ENCODE measurements at places on chromosomes 12 and 14.

GRCh38 chr14:72822946-72823611, 70.8 kb downstream of the DPF3 start:
- peak; percentile 46 for DNase-seq

DNA sequence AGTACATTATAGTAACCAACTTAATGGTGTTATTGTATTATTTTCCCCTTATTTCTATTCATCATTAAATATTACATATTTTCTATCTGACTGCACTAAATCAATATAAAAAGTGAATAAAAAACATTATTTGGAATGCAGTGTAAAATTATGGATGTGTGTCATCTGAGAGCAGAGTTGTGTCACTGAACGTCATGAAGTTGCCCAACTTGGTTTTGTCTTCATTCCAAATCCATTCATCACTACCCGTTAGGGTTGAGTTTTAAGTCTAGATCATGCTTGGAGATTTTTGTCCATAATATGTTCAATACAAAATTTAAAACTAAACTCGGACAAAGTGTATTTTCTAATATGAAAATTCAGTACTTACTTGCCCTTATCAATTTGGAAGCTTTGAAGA, 16.1 kb downstream of the KLRF1 start:
- DNase-seq: no peak

- DNase-seq: no peak
Measured at GRCh38 chr14:54052696-54053385, 96.2 kb upstream of the BMP4 start.

GRCh38 chr14:50012644-50013043, 103.7 kb downstream of the VCPKMT start:
- no peak for DNase-seq

DNA sequence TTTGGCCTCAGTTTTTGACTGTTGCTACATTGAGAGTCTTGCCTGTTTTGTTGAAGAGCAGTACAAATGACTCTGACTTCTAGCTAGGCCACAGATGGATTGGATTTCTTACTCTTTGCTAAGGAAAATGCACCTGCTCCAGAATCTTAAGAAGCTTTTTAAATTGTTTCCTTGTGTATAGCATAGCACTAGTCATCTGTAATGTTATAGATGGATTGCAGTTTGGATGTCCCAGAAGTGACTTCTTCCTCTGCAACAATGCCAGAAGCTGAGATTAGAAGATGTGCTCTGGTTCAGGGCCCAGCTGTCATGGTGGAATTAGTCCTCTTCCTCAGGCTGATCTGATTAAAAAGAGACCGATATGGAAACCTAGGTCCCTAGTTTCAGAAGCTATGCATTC, 67.9 kb downstream of the DAAM1 start:
- no peak for DNase-seq

DNA sequence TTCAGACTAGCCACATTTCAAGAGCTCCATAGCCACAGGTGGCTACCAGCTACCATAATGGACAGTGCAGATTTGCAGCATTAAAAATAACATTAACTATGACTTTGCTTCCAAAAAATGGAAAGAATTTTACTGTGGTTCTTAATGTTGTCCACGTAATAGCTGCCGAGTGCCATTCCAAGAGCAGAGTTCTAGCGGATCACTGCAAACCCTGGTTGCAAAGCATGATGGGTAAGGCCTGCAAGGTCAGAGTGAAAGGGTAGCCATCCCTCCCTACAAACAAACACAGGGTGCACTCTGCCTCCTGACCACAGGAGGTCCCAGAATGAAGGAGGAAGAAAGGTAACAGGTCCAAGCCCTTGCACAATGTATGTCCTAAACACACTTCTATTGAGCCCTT, 157.6 kb downstream of the DPF3 start:
- peak; percentile 95 for DNase-seq

DNA sequence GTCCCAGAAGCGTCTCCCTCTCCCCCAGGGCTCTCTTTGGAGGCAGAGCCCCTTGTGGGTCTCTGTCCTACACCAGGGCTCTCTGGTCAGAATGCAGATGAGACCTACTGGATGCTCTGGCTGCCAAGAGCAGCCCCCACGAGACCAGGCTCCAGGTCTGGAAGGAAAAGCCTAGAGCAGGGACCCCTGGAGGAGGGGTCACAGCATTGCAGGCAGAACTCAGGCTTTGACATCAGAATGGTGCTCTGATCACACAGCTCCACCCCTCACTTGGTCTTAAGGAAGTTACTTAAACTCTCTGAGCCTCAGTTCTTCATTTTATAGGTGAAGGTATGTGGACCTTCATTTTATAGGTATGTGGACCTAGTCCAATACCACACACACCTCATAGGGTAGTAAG, 83.1 kb downstream of the ARL6IP4 start:
- peak; percentile 14 for DNase-seq

GRCh38 chr12:92574051-92574783, 128.6 kb upstream of the PLEKHG7 start:
- DNase-seq: peak; percentile 60

DNA sequence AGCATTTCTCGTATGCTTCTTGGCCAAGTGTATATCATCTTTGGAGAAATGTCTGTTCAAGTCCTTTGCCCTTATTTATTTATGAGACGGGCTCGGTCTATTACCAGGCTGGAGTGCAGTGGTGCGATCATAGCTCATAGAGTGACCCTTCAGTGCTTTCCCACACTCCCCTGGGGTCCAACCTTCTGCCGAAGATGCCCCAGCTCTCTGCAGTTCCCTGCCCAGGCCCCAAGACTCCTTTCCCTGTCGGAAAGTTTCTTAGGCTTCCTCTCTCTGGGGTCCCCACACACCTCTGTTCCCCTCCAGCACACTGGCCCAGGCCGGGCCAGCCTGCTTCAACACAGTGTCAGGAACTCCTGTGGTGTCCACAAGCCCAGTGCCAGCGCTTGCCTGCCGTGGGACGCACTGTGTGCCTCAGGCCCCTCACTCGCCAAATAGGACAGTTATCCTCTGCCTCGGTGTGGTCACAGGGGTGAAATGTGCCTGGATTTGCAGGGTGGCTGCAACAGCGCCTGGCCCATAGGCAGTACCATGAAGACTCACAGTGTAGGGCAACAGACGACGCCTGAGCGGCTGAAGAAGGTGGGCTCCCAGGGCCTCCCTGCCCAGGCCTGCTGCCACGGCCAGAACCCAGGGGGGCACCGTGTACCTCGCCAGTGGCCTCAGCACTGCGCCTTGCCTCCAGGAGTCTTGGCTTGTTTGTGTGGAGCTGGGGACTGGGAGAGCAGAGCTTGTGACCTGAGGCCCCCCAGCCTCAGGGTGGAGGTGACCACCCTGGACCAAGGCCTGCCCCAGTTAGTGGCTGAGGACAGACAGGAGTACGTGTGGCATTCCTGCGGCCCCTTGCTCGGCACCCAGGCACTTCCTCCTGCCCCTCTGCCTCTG, 4.9 kb upstream of the ASPG start:
- no peak for DNase-seq

DNA sequence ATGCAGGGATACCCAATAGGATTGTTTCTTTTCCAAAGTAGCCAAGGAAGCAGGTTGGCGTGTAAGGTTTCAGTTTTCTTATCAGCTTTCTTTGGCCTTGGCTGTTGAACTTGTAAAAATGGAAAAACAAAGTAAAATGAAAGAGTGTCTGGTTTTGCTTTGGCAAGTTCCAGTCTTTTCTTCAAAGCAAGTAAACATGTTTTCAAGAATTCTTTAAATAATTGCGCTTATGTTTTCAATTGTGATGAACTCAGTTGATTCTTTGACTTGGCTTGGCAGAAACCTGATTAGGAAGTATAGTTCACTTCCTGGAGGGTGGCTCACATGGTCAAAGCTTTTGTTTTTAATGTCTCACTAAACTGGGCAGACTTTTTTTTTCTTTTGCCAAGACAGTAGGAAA, 112.2 kb upstream of the USP44 start:
- no peak for DNase-seq

- no peak for DNase-seq
Measured at GRCh38 chr14:103136388-103137271, 13.4 kb downstream of the TNFAIP2 start.

GRCh38 chr12:27802511-27802910, 22.5 kb upstream of the MANSC4 start:
- DNase-seq: no peak

DNA sequence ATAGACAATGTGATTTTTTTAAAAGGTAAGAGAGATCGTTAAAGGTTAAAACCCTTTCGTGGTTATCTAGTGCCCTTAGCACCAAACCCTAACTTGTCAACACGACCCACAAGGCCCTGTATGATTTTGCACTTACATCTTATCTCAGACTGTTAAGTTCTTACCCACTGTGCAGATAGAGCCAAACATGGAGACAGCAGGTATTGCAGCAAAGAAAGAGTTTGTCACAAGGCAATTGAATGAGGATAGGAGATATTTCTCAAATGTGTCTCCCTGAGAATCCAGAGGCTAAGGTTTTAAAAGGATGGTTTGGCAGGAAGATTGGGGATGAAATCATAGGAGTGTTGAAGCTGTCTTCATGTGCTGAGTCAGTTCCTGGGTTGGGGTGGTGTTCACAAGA, 313.4 kb downstream of the AEBP2 start:
- DNase-seq: no peak

DNA sequence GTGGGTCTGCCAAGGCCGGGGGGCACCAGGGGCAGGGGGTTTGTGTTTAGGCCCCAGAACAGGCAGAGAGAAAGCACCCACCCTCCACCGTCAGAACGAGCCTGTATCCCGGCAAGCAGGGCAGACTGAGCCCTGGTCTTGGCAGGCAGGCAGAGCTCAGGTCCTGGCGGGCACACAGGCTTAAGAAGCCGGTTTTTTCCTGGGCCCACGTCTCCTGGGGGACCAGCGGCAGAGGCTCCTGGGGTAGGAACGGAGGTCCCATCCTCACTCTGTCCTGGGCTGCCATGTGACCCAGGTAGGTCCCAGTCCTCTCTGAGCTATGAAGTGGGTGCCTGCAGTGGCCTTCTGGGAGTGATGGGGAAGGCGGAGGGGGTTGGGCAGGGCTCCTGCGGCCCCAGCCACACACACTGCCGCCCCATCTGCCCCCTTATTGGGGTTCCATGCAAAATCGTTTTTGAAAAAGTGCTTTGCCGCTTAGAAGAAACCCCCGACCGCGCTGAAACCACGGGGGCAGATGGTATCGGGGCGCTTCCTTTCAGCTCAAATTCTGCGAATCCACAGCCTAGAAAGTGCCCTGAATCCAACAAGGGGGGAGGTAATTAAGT, 24.2 kb downstream of the SH2B3 start:
- no peak for DNase-seq

DNA sequence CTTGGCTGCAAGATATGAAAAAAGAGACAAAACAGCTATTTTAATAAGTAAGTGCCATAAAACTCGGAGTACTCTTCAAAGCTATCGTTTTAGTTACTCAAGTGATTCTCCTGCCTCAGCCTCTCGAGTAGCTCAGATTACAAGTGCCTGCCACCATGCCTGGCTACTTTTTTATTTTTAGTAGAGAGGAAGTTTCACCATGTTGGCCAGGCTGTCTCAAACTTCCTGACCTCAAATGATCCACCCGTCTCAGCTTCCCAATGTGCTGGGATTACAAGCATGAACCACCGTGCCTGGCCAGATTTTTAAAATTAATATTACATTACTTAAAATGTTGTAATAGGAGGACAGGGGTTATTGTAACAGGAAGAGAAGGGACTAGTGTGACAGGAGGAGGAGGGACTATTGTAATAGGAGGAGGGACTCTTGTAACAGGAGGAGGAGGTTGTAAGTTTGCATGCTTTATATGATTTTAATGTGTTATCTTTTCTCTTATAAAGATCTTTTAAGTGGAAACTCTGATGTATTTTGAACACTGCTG, 61.3 kb downstream of the KITLG start:
- no peak for DNase-seq

- no peak for DNase-seq
Measured at GRCh38 chr12:103198499-103198898, 241.0 kb downstream of the ASCL1 start.

DNA sequence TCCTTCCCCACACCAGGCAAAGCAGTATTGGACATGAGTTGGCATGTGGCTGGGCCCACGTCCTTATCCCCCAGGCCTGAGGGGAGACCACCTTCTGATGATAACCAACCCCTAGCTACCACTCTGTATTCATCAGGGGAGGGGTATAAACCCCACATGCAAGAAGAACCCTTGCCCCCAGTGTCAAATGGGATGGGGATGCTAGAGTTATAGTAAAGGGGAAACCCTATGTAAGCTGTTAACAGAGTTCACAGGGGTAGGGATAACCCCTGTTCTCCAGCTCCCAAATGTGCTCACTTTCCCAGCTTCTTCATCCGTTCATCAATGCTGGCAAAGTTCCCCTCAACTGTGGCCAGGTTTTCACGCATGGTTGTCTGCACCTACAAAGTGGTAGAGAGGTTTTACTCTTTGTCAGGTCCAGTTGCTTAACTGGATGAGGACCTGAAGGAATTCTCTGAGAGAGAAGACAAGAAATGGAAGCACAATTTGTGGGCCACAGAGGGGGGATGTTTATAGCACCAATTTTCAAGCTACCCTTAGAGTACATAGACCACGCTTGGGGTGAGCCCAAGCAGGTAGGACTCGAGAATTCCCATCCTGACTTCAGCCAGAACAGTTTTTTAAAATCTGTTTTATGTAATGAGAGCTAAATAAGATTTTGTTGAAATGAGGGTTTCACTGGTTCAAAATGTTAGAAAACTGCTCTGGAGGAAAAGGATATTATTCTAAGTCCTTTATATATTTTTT, 7.9 kb downstream of the MBD6 start:
- no peak for DNase-seq

- no peak for DNase-seq
Measured at GRCh38 chr14:93938751-93939303, 11.7 kb downstream of the FAM181A start.

DNA sequence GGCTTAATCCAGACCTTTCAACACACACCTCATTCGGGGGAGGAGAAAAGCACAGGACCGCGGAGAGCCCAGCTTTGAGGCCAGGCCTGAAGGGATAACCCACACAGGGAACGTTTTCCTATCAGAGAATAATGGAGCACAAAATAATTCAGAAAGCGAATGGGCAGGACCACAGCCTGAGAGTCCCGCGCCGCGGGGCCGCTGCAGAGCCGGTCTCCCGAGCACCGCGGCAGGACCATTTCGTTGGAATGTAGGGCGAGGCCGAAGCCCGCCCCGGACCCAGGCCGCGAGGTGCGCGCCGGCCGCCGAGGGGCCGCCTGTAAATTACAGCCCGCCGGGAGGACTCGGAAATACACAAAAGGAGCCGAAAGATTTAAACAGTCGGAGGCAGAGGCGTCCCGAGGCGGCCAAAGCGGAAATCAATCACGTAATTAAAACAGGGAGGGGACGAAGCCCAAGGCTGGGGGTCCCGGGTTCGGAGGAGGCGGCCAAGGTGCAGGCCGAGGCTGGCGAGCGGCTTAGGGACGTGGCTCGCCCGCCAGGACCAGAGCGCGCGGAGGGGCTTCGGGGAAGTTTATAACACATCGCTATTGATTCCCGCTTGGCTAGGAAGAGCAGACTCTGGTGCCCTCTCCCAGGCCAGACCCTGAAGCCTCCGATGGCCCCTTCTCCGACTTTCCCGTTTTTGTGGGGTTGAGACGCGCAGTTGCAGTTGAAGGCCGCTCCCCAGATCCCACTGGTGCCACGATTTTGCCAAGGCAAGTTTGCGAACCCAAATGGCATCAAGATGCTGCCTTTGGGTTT, 6.3 kb upstream of the HOXC4 start:
- DNase-seq: no peak

Data from NCI-H524 (cell line).